ENCODE measurements at places on chromosomes 12 and 14. TPM values are rescaled to one million over a fixed set of nuclear protein-coding genes. Genes with fewer than 3 reads are reported as not detected.

The STXBP6 gene
- total RNA-seq: not detected

The VDR gene
- total RNA-seq: 13.2 TPM

- no peak for DNase-seq
These were observed 379.0 kb downstream of the LRIG3 start for GRCh38 chr12:58541300-58541690.

DNA sequence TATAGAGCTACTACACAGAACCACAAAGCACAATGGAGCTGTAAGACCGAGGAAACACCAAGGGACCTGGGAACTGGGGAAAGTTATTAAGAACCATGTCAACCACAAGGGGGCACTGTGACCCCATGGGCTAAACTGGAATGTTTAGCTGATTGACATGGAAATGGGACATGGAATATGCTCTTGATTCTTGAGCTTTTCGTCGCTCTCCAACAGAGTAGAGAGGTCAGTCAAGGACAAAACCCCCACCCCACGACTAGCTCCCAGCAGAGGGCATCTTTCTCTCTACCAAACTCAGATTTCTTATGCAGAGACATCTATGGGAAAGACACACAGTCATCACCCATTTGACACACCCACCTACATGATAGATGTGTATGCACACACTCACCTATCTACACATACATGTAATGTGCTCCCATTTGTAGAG is 10.1 kb downstream of the NDRG2 start:
- peak; percentile 82 for DNase-seq

- DNase-seq: no peak
These were observed 185.8 kb upstream of the RMST start for GRCh38 chr12:97276661-97277429.

The PMEL gene
- total RNA-seq: 0.10 TPM

The SYT1 gene
- total RNA-seq: not detected

DNA sequence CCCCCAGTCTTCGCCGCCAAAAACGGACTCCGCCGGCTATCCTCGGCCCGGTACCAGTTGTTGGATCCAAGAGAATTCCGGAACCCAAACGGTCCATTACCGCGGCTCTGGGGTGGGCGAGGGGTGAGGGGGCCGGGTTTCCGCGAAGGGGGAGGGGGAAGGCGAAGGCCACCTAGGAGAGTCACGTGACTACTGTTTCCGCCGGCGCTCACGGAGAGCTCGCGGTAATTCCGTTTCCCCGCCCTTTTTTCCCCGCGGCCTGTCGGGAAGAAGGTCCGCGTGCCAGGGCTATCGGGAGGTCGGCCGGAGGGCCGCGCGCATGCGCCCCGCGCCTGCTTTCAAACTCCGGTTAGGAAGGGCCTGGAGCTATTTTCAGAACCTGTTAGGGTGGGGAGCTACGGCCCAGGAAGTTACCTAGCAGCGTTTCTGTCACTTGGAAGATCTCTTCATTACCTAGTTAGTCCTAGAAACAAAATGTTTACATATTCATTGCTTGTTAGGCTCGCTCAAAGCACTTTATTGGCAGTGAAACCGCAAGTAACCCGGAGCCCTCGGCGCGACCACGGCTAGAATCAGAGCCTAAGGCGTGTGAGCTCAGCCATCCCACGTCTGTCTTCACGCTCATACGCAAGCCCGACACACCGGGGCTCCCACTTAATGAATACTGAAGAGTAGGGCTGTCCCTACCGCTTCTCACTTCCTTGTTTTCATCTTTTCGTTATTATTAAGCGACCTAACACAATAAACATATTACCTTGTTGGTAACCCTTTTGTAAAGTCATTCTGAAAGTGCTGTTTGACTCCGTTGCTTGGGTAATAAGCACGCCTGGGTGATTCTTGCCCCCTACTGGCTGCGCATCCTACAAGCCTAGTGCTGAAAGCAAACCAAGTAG is 624 bp upstream of the SBNO1 start:
- peak; percentile 99 for DNase-seq

DNA sequence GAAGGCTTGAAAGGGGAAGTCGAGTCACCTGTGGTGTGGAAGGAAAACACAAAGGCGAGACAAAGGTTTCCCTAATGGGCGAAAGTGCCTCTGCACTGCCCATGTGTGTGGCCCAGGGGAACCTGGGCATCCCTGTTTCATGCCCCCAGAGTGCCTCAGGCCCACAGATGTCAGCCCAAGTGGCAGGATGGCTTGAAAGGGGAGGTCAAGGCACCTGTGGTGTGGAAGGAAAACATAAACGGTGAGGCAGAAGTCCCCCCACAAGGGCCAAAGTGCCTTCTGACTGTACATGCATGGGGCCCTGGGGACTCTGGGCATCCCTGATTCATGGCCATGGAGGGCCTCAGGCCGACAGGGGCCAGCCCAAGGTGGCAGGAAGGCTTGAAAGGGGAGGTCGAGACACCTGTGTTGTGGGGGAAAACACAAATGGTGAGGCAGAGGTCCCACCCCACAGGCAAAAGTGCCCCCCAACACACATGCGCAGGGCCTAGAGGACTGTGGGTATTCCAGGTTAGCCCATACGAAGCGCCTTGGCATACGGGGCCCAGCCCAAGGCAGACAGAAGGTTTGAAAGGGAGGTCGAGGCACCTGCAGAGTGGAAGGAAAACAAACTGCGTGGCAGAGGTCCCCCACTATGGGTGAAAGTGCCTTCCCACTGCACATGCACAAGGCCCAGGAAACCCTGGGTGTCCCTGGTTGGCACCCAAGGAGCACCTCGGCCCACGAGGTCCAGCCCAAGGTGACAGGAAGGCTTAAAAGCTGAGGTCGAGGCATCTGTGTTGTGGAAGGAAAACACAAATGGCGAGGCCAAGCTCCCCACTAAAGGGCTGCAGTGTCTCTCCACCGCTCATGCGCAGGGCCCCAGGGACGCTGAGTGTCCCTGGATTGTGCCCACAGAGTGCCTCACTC is 382.3 kb downstream of the ALG10 start:
- no peak for DNase-seq

The EPYC gene
- total RNA-seq: not detected

GRCh38 chr12:51961834-51962233 is 10.3 kb downstream of the ACVR1B start:
- DNase-seq: no peak

The RHEBL1 gene
- 9.9 TPM for total RNA-seq

The SERPINA10 gene
- total RNA-seq: not detected
